Left cardiac atrium (tissue), 4 donors: ENCODE measurements at places on chromosomes 16 and 17. TPM values are rescaled to one million over a fixed set of nuclear protein-coding genes. Genes with fewer than 3 reads are reported as not detected.

Gene HOXB1
- not detected for total RNA-seq

Gene PRR11
- total RNA-seq: 2.5 TPM

Gene EFCAB13
- total RNA-seq: 6.8 TPM

Gene RGS9
- total RNA-seq: 3.0 TPM

Gene ACSM2B
- 0.41 TPM for total RNA-seq

Gene COL1A1
- 151 TPM for total RNA-seq

Gene FLII
- 204 TPM for total RNA-seq

Gene TBC1D28
- not detected for total RNA-seq

Gene CNEP1R1
- 17.1 TPM for total RNA-seq
